Dorsolateral prefrontal cortex (tissue), 122 donors: ENCODE measurements at places on chromosomes 13 and 19.

- DNase-seq: no peak
These were observed 14.7 kb upstream of the ZNF14 start for GRCh38 chr19:19747357-19748220.

DNA sequence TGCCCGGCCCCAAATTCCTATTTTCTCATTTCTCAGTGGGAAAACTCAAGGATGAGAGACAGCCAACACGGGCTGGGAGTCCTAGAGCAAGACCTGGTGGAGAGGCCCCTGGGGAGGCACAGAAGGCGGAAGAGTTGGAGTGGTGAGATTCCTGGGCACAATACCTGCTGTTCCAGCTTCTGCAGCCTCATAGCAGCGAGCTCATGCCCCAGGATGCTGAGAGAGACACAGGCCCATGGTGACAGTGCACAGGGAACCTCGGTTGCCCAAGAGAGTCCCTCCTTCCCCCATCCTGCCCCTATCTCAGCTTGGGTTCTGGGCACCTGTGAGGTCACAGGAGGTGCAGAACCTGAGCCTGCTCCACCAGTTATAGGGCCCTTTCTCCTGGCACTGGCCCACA lies 1.4 kb downstream of the TULP2 start:
- DNase-seq: no peak

GRCh38 chr19:2016041-2016807 lies 710 bp upstream of the BTBD2 start:
- DNase-seq: no peak

- DNase-seq: no peak
These were observed 488 bp upstream of the EEF2 start for GRCh38 chr19:3985643-3986259.

GRCh38 chr13:30371649-30372265 lies 50.5 kb upstream of the UBE2L5 start:
- DNase-seq: no peak
